HTR-8/SVneo (cell line): ENCODE measurements at places on chromosomes 4 and X.

DNA sequence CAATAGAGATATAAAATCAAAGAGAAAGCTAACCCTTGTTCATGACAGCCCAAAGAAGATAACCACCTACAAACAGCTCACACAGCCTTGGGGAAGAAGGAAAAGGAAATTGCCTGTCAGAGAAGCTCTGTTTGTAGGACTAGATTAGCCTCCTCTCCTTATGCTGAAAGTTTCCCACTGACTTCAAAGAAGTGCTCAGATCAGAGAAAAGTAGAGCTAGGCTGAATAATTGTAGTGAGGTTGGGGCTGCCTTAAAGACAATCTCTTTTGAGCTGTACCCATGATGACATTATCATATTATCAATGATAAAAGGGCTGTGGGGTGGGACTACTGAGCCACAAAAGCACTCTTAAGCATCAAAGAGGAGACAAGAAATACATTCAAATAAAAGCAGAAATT, 223.0 kb upstream of the GALNT7 start:
- no peak for DNase-seq

GRCh38 chrX:45628041-45628440, 427.4 kb upstream of the DIPK2B start:
- DNase-seq, result no peak

GRCh38 chr4:42954963-42955669, 62.6 kb downstream of the GRXCR1 start:
- DNase-seq, result no peak

- DNase-seq, result no peak
Measured at GRCh38 chr4:134585972-134586371, 384.4 kb upstream of the PABPC4L start.

DNA sequence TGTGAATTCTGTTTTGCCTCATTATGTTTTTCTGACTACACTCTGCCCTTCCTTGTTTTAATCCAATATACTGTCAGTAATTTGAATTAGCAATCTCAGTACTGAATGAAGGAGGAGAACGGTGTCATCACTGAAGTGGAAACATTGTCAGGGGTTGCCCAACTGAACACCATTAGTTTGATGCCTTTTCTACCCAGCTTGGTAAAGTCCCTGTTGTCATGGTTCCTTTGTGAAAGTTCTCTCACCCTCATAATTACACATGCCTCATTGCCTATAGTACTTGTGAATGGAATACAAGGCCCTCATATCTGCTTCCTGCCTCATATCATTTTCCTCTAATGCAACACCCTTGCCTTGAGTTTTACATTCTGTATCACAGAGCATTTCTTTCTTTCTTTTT, 76.9 kb downstream of the RRAGB start:
- DNase-seq, result no peak

GRCh38 chr4:2412534-2412884, 5.9 kb downstream of the ZFYVE28 start:
- no peak for DNase-seq

- no peak for DNase-seq
Measured at GRCh38 chr4:41989994-41990364, 351 bp upstream of the SLC30A9 start.

GRCh38 chr4:122458625-122459024, 2.1 kb upstream of the IL2 start:
- no peak for DNase-seq

- DNase-seq, result peak; percentile 52
Measured at GRCh38 chr4:158873795-158874401, 105.1 kb downstream of the FNIP2 start.

GRCh38 chr4:8727546-8728510, 135.3 kb downstream of the CPZ start:
- no peak for DNase-seq

GRCh38 chr4:8334786-8335460, 65.4 kb downstream of the HTRA3 start:
- no peak for DNase-seq

- DNase-seq, result no peak
Measured at GRCh38 chrX:97936296-97936695, 1052.6 kb downstream of the RPA4 start.

DNA sequence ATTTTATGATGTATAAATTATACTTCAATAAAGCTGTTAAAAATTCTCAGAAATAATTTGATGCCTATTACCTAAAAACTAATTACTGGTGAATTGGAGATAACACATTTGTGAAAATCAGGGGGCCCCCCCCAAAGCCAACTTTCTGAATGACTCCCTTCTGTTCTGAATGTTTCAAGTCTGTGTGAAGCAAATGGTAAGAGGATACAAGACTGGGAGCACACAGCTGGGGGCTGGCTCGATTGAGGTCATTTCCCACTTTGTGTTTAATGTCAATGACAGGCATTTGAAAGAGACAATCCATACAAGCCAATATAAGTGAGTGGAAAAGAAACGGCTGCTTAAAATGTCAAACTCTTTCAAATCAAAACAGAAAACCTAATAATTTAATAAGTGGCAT, 155.8 kb downstream of the SH2D1A start:
- DNase-seq, result no peak

- no peak for DNase-seq
Measured at GRCh38 chr4:879729-880077, 52.4 kb downstream of the GAK start.

DNA sequence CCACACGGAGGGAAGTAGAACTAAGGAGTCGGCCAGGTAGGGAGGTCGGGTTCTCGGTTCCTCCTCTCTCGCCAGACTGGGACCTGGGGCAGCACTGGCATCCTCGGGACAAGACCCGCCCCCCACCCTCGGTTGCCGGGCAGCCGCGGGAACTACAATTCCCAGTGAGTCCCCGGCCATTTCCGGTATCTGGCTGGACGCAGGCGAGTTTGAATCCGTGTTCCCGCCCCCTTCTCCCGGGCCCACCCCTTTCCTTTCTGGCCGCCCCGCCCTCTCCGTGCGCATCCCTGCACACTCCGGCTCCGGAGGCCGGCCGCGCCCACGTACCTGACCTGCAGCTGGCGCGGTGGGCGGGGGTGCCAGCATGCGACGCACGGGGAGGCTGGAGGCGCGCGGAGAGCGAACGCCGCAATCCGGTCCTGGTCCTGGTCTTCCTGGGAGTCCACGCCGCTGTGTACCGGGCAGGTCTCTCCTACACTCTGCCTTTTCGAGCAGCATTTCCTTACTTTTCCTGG, 10.2 kb upstream of the DLG3 start:
- DNase-seq, result peak; percentile 98

GRCh38 chr4:141739636-141740035, 103.3 kb downstream of the IL15 start:
- DNase-seq, result no peak

- no peak for DNase-seq
Measured at GRCh38 chrX:46547857-46548256, 2.6 kb upstream of the ZNF674 start.

DNA sequence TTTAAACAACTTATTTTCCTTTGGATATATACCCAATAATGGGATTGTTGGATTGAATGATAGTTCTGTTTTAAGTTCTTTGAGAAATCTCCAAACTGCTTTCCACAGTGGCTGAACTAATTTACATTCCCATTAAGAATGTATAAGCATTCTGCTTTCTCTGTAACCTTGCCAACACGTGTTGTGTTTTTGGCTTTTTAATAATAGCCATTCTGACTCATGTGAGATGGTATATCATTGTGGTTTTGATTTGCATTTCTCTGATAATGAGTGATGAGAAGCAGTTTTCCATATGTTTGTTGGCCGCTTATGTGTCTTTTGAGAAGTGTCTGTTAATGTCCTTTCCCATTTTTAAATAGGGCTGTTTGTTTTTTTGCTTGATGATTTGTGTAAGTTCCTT, 155.6 kb upstream of the PITX2 start:
- DNase-seq, result no peak

DNA sequence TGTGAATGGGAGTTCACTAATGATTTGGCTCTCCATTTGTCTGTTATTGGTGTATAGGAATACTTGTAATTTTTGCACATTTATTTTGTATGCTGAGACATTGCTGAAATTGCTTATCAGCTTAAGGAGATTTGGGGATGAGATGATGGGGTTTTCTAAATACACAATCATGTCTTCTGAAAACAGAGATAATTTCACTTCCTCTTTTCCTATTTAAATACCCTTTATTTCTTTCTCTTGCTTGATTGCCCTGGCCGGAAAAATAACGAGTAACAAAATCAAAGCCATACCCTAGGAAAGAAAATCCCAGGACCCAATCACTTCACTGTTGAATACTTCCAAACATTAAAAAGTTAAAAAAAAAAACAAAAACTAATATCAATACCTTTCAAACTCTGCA, 67.7 kb upstream of the UGT2B4 start:
- no peak for DNase-seq

DNA sequence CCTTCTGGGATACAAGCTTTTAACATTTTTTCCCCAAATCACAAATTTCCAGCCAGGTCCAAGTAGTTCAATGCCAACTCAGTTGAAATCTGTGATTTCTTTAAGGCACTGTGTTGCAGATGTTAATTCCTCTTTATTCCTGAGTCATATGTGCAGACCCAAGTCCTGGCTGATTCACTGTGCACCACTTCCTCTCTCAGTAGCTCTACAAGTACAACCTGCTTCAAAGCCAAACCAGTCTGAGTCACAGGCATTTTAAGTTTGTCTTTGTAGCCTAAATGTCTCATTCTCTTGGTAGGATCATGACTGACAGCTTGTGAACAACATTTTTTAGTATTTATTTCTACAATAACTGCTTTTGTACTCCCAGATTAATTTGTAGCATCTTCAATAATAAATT, 165.6 kb upstream of the S100G start:
- DNase-seq, result peak; percentile 49

GRCh38 chr4:16942491-16942890, 44.0 kb upstream of the LDB2 start:
- DNase-seq, result no peak

DNA sequence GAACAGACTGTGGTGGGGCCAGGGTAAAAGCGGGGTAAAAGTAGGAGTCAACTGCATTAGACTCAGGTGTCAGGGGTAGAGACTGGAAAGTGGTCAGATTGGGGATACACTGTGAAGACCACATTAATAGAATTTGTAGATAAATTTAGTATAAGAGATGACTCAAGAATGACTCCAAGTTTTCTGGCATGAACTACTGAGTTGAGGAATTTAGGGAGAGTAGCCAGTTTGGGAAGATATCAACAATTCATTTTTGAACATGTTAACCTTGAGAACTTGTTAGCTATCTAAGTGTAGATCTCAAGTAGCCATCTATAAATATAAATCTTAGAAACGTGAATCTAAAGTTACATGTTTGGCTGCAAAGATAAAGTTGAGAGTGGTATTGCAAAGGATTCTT, 206.9 kb upstream of the HCCS start:
- DNase-seq, result no peak

DNA sequence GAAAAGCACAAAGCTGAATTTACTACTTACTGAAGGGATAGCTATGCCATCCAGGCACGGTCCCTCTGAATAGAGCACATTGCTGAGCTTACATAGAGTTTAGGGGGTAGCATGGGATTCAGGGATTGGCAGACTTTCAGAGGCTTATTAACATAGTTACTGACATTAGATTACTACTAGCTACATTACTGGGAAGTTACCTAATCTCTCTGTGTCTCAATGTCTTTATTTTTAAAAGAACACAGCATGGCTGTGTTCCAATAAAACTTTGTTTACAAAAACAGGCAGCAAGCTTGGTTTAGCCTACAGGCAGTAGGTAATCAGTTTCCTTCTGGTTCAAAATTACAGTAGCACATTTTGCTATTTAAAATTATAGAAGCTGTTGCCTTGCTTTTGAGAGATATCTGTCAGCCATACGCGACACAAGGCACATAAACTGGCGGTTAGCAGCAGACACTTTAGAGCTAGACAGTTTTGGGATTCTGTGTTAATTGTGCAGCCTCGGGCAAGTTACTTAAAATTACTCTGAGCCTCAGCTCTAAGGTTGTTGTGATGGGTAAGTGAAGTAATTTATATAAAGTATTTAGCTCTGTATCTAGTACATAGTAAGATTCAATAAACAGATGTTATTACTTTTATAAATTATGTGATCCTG, 6.9 kb downstream of the KLHL8 start:
- DNase-seq, result no peak

- no peak for DNase-seq
Measured at GRCh38 chrX:94401426-94401825, 727.4 kb downstream of the FAM133A start.

- DNase-seq, result no peak
Measured at GRCh38 chr4:138861135-138861534, 154.4 kb upstream of the NOCT start.

- no peak for DNase-seq
Measured at GRCh38 chr4:41189076-41189475, 25.3 kb downstream of the APBB2 start.

DNA sequence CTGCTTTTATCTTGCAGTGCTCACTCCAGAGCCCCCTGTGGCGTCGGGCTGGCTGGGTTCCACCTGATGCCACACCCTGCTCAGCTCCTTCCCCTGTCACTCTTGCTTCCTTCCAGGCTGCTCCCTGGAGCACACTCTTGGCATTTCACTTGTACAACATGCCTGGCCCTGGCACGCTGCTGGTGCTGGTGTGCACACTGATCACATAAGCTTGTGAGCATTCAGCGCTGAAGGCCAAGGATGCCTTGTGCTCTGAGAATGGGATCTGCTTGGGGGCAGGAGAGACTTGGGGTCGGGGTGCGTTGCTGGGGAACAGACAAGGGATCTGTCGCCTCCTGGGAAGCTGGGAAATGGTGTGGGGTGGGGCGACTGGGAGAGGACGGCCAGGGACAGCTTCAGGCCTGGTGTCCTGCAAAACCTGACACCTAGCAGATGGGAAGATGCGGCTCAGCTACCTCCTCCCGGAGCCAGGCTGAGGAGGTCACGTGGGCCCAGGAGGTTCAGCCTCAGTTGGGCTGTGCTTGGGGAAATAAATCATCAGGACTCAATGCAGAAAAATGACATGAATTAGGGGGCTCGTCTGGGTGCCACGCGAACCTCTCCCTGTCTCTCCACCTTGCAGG, 108.5 kb downstream of the PHKA2 start:
- no peak for DNase-seq

- DNase-seq, result no peak
Measured at GRCh38 chr4:40991908-40992307, 222.4 kb downstream of the APBB2 start.

GRCh38 chr4:3527101-3527913, 4.9 kb downstream of the LRPAP1 start:
- DNase-seq, result no peak

DNA sequence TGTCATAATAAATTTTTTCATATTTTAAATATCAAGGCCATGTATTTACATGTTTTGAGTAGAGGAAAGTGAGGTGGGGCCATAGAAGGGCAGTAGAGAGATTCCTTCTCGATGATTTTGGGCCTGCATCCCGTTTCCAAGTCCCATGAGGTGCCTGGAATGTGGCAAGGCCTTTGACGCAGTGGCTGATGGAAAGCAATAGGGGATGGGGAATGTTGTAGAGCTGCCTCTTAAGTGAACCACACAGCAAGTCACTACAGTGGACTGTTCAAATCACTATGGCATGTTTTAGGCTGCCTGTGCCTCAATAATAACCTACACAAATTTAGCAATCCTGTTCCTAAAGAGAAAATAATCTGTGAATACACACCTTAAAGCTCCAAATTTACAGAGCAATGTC, 48.3 kb downstream of the ANXA5 start:
- DNase-seq, result no peak

DNA sequence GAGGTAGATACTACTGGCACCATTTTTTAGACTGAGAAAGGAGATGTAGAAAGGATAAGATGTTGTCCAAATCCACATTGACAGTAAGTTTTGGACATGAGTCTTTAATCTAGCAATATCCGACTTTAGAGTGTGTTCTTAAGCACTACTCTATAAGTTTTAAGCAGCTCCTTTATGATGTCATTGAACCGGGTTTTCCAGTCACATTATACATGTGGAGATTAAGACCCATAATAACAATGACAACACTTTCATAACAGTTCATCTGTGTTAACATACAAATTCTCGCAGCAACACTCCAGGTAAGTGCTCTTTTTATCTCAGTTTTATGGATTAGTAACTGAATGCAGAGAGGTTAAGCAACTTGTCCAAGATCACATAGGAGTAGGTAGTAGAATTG, 30.3 kb upstream of the CXCL8 start:
- no peak for DNase-seq
